ENCODE measurements at places on chromosomes 16 and 17.
A peak's percentile ranks its signal among the peaks of the same experiment; 100 is the strongest.

- no peak for DNase-seq
Observed at GRCh38 chr17:34369571-34369970, 6.5 kb upstream of the CCL1 start.

DNA sequence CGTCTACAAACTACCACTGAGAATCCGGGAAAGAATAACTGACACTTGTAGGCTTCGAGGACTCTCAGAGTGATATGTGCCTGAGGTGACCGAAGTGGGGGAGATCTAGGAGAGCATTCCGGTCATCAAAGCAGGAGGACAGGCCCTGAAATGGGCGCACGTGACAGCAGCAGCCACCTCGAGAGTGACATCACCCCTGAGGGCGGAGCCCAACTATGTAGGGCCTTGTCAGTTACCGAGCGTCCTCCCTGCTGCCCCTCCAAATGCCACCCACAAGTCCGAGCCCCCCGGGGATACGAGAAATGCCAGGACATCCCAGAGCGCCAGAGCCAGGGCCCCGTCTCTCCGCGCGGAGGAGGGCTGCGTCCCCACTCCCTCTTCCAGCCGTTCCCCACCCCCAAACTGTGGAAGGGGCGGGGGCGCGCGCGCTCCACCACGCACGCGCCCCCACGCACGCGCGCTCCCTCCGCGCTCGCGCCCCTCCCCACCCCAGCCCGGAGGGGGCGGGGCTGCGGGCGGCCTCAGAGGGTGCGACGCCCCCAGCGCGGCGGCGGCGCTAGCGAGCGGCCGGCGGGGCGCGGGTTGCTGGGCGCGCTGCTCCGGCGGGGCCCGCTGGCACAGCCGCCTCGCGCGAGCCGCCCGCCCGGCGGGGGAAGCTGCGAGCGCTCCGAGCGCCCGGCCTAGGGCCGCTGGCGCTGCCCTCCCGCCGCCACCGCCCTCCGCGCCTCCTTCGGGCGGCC, at the start of gene TANC2:
Gene TANC2 (plus strand): TSS at position 550 of the 740 bp plus-strand sequence. CDS start 43,325 bp downstream, outside the sequence.
- DNase-seq = peak; percentile 75

GRCh38 chr16:73697336-73697735, 599.3 kb upstream of the PSMD7 start:
- DNase-seq = no peak

GRCh38 chr16:54313789-54314188, 27.2 kb upstream of the IRX3 start:
- no peak for DNase-seq

DNA sequence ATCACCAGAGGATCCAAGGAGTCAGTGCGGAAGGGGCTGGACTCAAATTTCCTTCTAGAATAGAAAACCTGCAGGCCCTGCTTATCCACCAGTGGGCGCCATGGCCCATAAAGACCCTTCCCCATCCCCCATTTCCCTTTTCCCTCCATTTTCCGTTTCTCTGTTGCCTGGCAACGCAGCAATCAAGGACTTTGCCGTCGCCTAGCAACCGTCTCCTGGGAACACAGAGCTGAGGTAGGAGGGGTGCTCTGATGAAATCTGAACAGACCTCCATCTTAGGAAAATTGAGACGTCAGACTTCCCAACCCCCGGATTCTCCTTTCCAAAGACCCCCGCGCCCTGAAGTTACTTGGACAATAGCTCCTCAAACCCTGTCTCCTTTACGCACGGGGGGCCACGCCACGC, 5.7 kb downstream of the DLG4 start:
- no peak for DNase-seq

DNA sequence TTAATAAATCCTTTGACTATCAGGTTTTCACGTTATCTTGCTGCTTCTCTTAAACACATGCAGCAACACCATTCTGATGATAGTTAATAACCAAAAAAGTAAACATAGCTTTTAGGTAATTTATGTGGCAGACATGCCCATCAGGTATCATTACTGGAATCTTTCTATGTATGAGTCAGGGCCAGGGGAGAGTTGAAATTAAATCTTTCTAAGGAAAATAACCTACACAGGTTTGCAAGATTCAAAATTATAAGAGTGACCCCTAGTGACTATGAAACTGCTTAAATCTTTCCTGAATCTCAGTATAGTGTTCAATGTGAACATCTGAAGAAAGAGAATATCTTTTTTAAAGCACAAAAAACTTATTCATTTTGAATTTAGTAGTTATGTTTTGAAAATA, 666.6 kb downstream of the CDH11 start:
- no peak for DNase-seq

GRCh38 chr16:66953462-66954096, 7.5 kb upstream of the CES3 start:
- DNase-seq = no peak
